GM19239 (cell line): ENCODE measurements at places on chromosomes 1 and 21.
A peak's percentile ranks its signal among the peaks of the same experiment; 100 is the strongest.

DNA sequence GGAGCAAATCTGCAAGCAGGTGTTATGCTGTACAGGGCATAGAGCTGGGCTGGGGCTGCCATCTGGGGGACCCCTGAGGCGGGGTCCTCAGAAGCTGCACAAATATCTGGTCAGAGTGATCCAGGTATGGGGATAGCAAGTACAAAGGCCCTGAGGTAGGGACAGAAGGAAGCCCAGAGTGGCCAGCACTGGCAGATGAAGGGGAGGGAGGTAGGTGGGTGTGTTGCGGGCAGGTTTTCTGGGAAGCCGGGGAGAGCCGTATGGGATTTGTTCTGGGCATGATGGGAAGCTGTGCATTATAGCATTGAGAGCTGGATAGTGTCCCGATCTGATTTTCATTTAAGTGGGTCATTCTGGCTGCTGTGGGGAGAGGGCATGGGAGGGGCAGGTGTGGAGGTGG lies 102.7 kb downstream of the ARHGEF10L start:
- no peak for DNase-seq

- peak; percentile 42 for DNase-seq
Observed at GRCh38 chr1:9317591-9318417, 25.1 kb downstream of the SPSB1 start.

GRCh38 chr1:48309564-48310082 lies 87.1 kb downstream of the SLC5A9 start:
- no peak for DNase-seq

DNA sequence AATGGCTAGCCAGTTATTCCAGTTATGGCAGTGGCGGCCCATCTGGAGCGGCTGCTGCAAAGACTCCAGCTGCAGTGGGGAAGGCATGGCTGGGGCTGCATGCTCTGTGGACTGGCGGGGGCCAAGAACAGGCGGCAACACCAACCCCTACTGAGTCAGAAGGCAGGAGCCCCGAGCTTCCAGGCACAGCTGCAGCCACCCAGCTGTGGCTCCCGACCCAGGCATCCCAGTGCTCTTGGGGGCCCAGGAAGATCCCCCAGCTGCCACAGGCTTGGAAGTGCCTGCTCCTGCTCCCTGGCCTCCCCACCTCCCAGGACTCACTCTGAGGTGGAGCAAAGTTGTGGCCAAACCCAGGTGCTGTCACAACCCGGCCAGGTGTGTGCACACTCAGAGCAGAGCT lies 317.0 kb upstream of the RRP15 start:
- no peak for DNase-seq

- no peak for DNase-seq
Observed at GRCh38 chr21:17903029-17903806, 84.1 kb upstream of the C21orf91 start.

DNA sequence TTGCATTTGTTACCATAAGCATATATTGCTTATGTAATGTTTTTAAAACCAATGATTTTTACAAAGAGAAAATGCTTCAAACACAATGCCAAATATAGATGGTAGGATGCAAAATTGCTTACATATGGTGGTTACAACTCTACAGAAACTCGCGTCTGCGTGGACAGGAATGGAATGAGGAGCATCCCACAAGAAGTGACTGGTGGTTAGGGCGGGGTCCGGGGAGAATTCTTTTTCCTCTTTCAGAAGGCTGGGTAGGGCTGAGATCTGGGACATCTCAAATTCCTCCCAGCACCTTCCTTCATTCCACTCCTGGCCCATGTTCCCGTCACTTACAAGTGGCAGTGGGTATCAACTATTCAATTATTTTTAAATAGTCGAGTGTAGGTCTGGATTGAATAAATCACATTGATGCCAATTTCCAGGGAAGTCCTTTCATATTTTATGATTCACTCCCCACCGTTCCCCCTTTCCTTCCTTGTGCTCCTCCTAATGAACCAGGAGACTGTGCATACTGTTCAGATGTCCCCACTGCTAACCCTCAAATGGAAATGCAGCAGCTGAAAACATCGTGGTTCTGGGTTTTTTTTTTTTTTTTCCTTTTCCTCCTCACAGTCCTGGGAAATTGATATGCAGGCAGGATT lies 174.5 kb upstream of the POU3F1 start:
- no peak for DNase-seq

- DNase-seq = no peak
Observed at GRCh38 chr1:116674011-116674531, 6.5 kb upstream of the IGSF3 start.

GRCh38 chr1:185694081-185694480 lies 40.1 kb upstream of the HMCN1 start:
- no peak for DNase-seq

- DNase-seq = no peak
Observed at GRCh38 chr1:208167261-208167869, 76.8 kb downstream of the PLXNA2 start.

DNA sequence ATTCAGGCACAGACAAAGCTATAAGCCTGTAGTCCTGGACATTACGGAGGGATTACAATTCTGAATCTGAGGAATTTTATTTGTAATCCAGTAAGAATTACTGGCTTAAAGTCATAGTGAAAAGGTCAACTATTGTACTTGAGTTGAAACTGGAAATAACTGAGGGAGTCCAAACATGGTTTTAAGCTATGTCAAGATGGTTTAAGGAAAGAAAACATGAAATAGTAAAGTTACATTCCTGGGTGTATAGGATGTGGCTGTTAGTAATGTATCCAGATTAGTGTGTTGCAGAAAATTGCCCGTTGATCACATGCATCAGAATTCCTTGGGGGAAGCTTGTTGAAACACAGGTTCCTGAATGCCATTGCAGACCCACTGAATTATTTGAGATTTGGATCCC lies 124.8 kb upstream of the GORAB start:
- no peak for DNase-seq

- no peak for DNase-seq
Observed at GRCh38 chr1:6420454-6421042, 829 bp upstream of the HES2 start.

DNA sequence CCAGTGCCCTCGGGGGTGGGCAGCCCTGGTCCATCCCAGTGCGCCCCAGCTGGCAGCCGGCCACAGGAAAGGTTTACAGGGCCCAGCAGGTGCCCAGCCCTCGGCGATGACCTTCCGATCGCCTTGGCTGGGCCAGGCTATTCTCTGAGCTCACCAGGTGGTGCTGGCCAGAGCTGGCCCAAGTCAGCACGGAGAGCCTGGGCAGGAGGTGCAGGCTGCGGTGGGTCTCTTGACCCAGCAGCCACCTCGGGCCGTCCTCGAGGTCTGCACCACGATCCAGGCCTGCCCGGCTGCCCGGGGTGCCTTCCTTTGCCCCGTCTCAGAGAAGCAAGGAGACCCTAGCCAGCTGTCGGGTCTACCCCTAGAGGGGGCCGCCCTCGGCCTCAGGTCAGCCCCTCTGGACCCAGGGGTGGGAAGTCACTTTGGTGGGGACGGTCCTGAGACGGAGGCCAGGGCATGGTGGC lies 370 bp downstream of the PERM1 start:
- DNase-seq = no peak

- no peak for DNase-seq
Observed at GRCh38 chr1:61387829-61388228, 305.5 kb downstream of the NFIA start.

DNA sequence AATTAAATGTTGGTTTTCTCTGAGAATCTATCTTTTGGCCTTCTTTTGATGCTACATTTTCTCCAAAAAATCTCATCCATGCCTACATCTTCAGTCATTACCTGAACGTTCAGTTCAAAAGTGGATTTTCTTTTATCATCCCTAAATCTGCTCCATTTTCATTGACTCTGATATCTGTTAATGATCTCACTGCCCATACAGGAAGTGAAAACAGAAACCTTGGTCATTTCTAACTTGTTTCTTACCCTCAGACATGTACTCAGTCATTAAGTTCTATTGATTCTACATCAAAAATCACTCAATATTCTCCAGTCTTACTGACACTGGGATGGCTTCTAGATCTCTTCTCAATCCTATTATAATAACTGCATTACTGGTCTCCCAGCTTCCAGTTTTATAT lies 22.7 kb downstream of the PRKACB start:
- peak; percentile 5 for DNase-seq

DNA sequence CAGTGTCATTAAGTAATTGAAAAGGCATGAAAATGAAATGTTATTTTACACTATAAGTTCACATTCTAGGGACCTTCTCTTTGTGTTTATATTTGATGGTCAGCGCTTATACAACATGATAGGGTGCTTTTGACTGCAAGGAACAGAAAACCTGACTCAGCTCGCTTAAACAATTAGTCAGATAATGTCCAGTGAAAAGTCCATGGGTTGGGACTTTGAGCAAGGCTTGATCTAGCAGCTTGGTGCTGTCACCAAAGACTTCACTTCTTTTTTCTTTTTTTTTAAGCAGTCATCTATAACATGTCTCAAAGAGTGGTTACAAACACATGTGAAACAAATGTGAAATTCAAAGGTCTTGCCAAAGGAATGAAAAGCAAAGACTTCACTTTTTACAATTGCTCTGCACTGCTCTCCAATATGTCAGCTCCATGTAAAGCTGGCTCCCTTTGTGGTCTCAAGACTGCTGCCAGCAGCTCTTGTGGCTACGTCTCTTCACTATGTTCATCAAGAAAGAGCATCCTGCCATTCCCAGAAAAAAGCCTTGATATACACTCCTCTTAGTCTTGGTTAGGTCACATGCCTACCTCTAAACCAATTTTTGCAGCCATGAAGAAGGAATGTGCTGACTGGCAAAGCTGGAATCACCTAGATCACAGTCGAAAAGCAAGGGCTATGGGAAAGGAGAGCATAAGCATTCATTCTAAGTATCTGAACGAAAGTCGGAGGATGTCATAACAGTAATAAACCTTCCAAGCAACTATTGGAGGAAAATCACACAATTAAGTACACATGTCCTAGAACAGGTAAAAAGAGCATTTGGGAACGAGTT lies 15.2 kb downstream of the F3 start:
- no peak for DNase-seq

DNA sequence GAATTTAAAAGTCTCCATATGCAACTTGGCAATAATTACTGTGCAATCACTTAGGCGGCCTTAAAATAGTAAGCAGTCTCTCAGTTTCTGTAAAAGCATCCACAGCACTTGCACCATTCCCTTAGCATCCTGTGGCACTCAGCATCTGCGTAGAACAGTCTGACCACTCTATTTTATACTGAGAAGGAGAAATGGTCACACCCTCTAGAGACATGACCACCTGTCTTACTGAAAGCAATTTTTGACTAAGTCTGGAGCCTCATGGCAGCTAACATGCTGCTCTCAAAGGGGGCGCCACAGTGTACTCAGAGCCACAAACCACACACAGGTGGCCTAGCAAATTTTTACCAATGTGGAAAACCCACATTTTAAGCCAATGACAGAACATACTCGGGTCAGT lies 62.0 kb downstream of the KCNK1 start:
- no peak for DNase-seq

GRCh38 chr1:96688767-96689166 lies 32.8 kb upstream of the PTBP2 start:
- DNase-seq = no peak

DNA sequence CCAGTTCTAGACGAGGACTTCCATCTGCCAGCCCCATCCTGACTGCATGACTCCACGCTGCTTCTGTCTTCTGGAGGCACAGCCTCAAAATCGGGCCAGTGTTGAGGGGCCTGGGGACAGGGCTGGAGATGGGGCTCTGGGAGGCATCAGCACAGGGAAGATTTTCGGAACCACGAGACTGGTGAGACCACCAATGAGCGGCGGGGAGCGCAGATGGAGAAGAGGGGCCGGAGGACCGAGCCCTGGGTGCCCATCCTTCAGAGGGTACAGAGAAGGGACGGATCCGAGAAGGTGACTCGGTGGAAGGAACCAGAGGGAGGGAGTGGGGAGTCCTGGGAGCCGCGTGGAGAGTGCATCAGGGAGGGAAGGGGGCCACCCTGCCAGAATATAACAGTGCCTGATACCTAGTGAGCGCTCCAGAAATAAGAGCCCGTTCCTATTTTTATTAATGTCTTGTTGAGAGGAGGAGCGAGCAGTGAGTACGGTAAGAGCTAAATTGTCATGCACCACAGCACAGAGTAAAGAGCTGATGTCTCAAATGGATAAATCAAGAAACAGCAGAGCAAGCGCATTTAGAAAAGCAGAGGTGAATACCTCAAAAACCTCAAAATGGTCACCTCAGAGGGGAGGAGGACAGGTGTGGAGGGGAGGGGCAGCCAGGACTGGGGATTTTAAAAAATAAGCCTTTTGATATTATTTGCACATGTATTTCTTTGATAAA lies 26.2 kb upstream of the KIF26B start:
- DNase-seq = no peak

GRCh38 chr1:8813991-8814390 lies 3.4 kb downstream of the RERE start:
- no peak for DNase-seq

DNA sequence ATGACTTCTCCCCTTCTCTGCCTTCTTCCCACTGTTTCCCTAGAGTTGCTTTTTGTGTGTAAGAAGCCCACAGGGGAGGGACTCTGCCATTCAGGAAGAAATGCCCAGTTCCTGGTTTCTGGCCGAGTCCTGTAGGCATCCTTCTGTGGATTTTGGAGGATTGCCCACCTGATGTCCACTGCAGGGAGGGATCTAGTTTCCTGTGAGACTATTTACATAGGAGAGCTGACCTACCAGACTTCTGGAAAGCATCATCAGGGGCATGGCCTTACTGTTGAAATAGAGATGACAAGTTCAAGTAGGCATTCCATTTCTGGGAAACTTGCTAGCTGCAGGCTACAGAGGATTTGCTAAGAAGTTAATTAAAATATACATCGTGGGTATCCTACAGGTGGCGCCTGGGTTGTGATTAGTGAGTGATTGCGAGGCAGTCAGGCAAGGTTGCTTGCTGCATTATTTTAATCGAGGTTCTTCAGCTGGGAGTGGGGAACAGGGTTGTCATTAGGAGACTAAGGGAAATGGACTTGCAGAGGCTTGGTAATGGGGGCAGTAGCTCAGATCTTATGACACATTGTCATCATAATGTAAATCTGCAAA lies 148.7 kb downstream of the HHAT start:
- no peak for DNase-seq

GRCh38 chr1:194846488-194846887 lies 1660.1 kb upstream of the B3GALT2 start:
- no peak for DNase-seq

GRCh38 chr1:42311138-42311537 lies 23.9 kb downstream of the FOXJ3 start:
- DNase-seq = no peak

- DNase-seq = no peak
Observed at GRCh38 chr1:43566382-43567044, 35.8 kb downstream of the PTPRF start.

DNA sequence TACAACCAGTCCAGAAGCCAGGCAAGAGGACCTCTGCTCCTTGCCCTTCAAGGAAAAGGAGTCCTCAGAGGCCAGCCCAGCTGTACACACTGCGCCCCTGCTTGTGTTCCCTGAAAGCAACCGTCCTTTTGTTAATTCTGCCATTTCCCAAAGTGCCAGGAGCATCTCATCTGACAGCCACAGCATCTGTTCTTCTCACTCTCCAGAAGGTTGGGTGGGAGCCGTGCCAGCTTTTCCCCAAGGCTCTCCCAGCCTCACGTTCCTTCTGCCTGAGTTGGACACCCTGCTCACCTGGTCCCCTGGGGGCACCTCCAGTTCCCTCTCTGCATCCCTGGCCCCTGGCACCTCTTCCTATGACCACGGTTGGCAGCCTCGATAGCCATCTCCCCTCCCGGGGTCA lies 10.5 kb upstream of the CNTN2 start:
- DNase-seq = no peak

- no peak for DNase-seq
Observed at GRCh38 chr1:247104965-247105364, 809 bp upstream of the ZNF669 start.

GRCh38 chr1:53406551-53407235 lies 52.5 kb upstream of the DMRTB1 start:
- no peak for DNase-seq

- DNase-seq = no peak
Observed at GRCh38 chr1:209612646-209613399, 29.3 kb downstream of the CAMK1G start.
